ENCODE measurements at places on chromosomes 12 and 14.

DNA sequence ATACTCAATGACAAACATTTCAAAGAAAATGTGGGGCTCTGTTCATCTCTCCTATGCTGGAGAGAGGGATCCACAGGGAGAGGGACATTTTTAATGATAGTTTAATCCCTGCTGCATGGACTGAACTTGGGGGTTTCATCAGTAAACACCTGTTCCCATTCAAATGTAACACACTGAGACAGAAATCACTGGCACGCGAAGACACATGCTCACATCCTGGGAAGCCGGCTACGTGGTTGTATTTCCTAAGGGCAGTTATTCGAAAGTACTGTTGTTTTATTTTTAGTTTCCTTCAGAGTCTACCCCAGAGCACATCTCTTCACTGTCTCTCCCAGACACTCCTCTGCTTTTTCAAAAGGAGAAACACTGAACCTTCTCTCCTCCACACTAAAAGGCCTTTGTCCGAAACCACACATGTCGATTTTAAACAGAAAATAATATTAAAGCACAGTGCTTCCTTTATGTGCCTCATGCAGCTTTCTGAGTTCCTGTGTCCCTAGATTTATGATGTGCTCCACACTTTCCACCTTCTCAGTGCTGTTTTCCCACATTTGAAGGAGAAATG lies 52.8 kb downstream of the PTHLH start:
- DNase-seq, result no peak

DNA sequence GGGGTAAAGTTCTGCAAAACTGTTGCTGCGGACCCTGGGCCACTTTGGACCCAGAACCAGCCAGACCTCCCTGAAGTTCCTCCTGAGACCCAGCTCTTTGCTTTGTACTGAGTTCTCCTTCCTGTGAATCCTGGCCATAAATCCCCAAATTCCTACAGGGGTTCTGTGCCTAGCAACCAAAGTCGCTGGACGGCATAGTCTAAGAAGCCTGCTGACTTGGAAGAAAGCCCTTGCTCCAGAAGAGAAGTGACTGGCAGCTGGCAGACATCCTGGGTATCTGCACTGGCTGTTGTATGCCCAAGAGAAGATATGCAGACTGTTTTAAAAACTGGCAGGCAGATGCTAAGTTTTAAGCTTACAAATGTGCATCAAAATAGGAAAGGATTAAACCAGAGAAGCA lies 99.9 kb upstream of the SLC24A4 start:
- no peak for DNase-seq

DNA sequence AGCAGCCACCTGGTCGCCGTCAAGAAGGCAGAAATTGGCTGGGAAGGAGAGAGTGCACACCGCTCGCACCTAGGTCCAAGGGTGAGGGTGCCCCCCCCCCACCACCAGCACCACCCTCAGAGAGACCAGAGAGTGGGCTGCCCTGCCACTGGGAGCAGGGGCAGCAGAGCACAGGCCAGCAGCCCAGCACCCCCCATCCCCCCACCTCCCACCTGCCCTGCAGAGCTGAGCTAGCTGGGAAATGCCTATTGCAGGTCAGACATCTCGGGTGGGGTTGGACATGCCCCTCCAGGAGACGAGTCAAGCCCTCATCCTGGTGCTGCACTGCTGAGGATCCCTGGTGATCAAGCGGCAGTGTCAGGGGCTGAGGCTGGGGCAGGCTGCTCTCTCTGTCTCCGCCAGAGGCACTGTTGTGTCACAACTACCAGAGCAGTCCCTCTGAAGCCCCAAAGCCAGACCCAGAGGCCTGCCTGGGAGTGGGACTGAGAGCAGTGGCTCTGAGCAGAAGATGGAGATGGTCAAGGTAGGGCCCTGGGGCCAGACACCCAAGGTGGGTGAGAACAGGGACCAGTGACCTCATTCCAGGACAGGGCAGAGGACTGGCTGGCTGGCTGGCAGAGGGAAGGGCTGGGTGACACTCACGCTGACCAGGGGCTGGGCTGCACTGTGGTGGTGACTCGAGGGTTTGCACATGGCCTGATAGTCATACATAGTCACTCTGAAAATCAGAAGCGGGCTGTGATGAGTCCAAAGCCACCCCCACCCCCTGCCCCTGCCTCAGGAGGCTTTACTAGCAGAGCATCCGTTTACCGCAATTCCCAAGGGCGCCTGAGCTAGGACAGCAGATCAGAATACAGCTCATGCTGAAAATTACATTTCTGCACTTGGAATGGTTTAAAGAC lies 19.7 kb upstream of the LRTM2 start:
- peak; percentile 62 for DNase-seq

DNA sequence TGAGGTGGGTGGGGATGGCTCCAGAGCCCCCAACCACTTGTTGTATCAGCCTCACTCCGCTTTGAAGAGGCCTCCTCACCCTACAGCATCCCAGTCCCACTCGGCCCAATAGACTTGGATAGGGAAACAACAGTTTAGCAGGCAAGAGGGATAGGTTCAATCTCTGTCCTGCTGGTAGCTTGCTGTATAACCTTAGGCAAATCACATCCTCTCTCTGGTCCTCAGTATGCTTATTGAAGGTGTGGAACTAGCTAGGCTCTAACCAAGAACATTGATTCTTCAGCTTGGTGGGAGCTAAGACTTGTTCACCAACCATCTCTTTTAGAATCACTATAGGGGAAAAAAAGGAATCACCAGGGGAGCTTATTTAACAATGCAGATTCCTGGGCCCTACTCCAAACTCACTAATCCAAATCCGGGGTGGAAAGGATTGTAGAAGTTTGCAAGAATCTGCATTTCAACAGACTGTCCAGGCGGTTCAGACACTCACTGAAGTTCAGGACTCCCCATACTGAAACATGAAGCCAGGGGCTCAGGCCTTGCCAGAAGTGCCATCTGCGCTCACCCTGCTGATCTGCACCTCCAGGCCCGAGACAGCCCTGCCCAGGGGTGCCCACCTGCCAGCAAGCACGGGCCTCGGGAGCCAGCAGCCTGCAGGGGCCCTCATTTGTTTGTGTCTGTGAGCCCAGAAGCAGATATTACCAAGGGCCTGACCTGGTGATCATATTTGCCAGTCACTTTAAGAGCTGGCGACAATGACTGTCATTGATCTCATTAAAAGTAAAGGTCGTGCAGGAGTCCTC lies 113.0 kb downstream of the ADCK1 start:
- no peak for DNase-seq

GRCh38 chr14:100333311-100333710 lies 10.2 kb downstream of the SLC25A47 start:
- DNase-seq, result no peak

DNA sequence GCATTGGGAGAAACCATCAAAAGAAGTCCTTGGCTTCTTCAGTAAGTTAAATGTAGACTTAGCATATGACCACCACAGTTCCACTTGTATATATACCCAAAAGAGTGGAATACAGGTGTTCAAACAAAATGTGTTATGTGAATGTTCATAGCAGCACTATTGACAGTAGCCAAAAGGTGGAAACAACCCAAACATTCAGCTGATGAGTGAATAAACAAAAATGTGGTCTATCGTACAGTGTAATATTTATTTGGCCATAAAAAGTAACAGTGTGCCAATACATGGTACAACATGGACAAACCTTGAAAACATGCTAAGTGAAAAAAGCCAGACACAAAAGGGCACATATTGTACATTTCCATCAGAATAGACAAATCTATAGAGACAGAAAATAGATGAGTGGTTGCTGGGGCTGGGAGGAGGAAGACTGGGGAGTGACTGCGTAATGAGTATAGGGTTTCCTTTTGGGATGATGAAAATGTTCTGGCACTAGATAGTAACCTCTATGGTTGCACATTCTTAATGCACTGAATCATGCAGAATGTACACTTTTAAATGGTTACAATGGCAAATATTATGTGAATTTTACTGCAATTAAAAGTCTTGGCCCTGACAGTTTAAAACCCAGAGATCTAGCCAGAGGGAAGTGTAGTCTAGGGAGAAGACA lies 5.5 kb downstream of the ERP29 start:
- no peak for DNase-seq

DNA sequence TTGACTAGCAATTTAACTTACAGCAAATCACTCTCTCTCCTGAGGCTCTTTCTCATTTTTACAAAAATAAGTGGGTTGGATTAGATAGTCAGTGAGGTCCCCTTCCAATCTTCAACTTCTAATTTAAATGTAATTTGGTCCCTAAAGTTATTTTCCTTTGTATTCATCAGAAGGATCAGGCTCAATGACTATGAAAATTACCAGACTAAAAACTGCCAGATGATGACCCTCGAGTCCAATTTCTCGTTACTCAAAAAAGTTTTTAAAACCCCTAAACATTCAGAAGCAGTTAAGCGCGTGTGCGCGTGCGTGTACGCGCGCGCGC lies 34.7 kb downstream of the DICER1 start:
- DNase-seq, result no peak

DNA sequence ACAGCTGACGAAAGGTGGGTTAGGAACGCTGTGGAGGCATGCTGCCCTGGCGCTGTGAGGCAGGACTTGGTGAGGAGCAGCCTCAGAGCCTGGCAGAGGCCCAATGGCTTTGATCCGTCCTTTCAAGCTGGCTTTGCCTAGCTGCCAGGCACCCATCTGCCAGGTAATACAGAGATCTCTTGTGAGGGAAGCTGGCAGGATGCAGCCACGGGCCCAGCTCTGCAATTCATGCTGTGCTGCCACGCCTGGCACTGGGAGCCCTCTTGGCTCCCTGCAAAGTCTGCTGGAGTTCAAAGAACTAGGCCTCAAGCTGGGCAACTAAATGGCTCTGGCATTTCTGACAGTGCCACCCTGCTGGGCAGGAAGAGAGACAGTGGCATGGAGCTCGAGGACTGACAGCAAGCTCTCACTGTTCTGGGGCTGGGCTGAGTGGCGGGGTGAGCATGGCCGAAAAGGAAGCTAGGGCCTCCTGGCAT lies 18.7 kb downstream of the IQSEC3 start:
- DNase-seq, result no peak

DNA sequence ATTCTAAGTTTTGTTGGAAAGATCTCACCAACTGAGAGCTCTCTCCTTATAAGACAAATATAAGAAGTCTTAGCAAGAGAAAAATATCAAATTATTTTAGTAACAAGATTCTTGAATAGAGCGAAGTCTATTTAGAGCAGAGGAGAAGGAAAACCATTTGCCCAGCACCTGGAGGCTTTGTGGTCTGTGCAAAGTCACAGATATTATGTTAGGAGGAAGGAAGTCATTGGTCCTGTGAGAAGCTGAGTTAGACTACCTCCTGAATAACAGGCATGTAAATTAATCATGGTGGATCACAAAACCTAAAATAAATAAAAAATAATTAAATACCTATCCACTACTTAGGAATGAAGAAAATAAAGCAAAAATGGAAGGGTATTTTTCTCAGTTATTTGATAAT lies 38.4 kb upstream of the ATXN7L3B start:
- DNase-seq, result no peak

GRCh38 chr14:60485057-60485597 lies 736 bp downstream of the C14orf39 start:
- no peak for DNase-seq

Data from HEK293T (cell line).